Psoas muscle (tissue), 8 donors: ENCODE measurements at places on chromosomes 4 and X. TPM values are rescaled to one million over a fixed set of nuclear protein-coding genes. Genes with fewer than 3 reads are reported as not detected.

Gene AMOT
- total RNA-seq, result 144 TPM

Gene SYTL5
- total RNA-seq, result not detected

Gene SH3D19
- 33.6 TPM for total RNA-seq

Gene PCDH19
- 0.40 TPM for total RNA-seq

Gene RASGEF1B
- total RNA-seq, result 3.0 TPM

Gene MAGEA12
- total RNA-seq, result not detected

Gene BEX3
- 24.4 TPM for total RNA-seq

Gene SSX4
- total RNA-seq, result not detected

Gene MAOB
- 80.6 TPM for total RNA-seq

Gene CSAG2
- total RNA-seq, result not detected

Gene CCKAR
- total RNA-seq, result not detected

Gene CFI
- total RNA-seq, result 3.5 TPM

Gene IL2RG
- total RNA-seq, result 1.2 TPM

Gene SSX2B
- not detected for total RNA-seq

Gene GNRHR
- not detected for total RNA-seq

Gene BCORL1
- total RNA-seq, result 5.8 TPM

Gene IBSP
- not detected for total RNA-seq

Gene ADH1B
- total RNA-seq, result 98.5 TPM

Gene PDGFRA
- 12.9 TPM for total RNA-seq

DNA sequence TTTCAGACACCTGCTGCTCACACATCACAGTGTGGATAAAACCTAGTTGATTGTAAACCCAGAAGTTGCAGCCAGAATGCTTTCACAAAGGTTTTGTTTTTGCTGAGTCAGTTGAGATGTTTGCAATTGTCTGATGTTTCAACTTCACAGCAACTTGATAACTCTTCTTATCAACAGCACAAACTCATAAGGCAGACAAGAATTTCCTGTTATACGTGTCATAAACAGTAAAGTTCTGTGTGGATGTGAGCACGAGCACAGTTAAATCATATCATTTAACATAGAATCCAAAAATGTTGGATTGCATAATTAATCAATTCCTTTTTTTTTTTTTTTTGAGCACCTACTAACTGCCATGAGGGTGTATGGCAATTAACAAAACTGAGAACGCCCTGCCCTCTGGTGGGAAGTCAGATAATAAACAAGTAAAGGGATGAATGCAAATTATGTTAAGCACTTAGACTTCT is 512.2 kb downstream of the PDHA2 start:
- no peak for DNase-seq

GRCh38 chrX:53005327-53005726 is 43.3 kb upstream of the GPR173 start:
- DNase-seq, result no peak

DNA sequence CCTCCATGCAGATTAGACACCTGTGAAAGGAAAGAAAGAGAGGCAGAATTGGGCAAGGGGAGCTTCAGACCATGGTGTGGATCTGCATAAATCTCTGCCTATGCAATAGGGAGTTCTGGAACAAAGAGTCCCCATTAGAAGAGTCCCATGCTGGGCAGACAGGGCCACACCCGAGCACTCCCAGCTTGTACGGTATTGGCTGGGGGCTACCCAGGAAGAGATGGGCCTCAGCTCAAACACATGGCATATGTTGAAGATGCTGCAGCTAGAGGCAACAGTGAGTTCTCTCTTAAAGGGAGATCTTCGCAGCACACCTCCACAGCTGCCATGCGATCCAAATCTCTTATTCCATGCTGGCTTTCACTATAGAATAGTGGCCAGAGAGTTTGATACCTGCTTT is 24.7 kb downstream of the CCNG2 start:
- no peak for DNase-seq

DNA sequence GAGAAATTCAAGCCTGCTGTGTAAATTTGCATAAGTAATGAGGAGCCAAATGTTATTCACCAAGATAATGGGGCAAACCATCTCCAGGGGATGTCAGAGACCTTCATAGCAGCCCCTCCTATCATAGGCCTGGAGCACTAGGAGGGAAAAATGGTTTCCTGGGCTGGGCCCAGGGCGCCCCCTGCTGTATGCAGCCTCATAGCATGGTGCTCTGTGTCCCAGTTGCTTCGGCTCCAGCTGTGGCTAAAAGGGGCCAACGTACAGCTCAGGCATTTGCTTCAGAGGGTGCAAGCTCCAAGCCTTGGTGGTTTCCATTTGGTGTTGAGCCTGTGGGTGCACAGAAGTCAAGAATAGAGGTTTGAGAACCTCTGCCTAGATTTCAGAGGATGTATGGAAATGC is 859.3 kb downstream of the RPA4 start:
- DNase-seq, result no peak

GRCh38 chr4:102553982-102554381 is 52.8 kb downstream of the NFKB1 start:
- no peak for DNase-seq

DNA sequence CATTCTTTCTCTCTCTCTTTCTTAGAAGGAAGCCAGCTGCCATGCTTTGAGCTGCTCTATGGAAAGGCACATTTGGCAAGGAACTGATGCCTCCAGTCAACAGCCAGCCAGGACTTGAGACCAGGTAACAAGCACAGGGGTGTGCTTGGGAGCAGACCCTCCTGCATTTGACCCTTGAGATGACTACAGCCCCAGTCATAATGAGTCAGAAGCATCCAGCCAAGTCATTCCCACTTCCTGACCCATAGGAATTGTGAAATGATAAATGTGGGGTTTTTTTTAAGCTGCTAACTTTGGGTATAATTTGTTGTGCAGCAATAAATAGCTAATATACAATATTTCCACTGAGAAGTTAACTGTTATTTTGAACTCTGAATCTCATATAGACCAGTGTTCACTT is 446.9 kb downstream of the GRXCR1 start:
- DNase-seq, result no peak

GRCh38 chrX:68462197-68462596 is 28.9 kb upstream of the OPHN1 start:
- DNase-seq, result no peak

GRCh38 chrX:39165773-39166172 is 364.5 kb downstream of the MID1IP1 start:
- no peak for DNase-seq

DNA sequence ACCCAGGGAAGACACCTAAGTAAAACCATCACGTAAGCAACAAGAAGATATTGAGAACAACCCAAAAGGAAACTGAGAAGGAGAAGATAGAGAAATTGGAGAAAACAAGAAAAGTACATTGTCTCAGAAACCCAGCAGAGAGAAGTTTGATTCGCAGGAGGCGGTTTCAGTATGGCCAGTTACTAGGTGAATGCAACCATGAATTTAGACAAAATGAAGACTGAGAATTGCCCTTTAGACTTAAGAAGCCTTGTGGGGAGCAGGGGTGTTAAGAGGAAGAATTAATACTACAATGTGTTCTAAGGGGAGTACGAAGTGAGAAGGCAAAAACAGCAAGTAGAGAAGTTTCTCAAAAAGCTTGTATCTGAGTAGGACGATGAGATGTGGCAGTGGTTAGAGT is 229.3 kb upstream of the NEIL3 start:
- no peak for DNase-seq

- DNase-seq, result no peak
Measured at GRCh38 chrX:15988661-15989603, 134.3 kb upstream of the AP1S2 start.

GRCh38 chr4:83599183-83599582 is 63.3 kb downstream of the GPAT3 start:
- no peak for DNase-seq

GRCh38 chr4:100042711-100043110 is 92.6 kb upstream of the H2AZ1 start:
- no peak for DNase-seq

- no peak for DNase-seq
Measured at GRCh38 chrX:101258259-101258581, 32.9 kb downstream of the TAF7L start.

DNA sequence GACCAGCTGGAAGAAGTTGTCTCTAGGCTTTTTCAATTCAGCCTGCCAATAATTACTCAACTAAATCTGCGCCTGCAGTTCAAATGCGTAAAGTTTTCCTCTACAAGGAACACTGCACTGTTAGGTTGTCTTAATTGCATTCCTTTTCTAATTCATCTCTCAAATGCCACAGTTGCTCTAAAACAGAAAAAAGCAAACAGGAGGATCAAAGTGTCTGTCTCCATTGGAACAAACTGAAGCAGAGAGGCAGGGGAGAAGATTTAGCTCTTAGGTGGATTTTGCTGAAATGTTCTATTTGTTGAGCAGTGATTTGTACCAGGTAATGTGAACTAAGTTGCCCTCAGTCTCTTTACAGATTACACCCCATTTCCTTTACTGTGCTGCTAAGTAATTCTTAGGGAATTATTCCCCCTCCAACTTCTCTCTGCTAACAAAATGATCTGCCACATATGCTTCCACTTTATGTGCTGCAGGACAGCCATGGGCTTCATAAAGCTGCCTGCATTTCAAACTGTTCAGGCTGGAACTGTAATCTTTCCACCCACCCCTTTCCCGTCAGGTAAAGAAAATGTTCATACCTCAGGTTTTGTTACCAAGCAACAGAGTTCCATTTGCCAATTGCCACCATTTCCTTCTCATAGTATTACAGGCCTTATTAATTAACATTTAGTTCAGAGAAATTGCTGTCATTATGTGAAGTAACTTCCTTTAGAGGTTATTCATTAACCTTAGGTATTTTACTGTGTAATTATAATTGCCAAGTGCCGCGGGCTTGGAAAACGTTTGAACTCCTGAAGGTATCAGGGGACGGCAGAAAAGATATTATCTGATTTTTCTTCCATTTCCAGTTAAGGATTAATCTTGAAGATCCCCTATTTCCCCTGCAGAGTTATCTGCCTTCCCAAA is 149.3 kb downstream of the SPRY1 start:
- DNase-seq, result no peak

DNA sequence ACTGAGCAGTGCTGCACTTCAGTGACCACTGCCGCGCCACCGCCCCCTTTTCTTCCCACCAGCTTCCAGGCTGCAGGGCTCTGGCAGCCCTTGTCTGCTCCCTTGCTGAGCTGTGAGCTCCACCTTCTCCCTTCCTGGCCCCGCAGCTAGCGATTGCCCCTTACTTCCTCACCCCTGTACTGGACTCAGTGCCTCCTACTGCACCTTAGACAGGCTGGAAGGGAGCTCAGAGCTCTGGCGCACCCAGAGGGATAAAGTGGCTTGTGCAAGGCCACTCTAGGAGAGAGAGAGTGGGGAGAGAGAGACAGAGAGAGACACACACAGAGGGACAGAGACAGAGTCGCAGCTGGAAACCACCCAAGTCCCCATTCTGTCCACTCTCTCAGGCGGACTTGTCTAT is 6.0 kb downstream of the RASL11B start:
- peak; percentile 60 for DNase-seq

- no peak for DNase-seq
Measured at GRCh38 chr4:150070464-150071170, 7.6 kb upstream of the DCLK2 start.

- peak; percentile 62 for DNase-seq
Measured at GRCh38 chr4:52173470-52174045, 122.5 kb downstream of the SPATA18 start.

- no peak for DNase-seq
Measured at GRCh38 chrX:10726647-10727046, 106.3 kb upstream of the MID1 start.

DNA sequence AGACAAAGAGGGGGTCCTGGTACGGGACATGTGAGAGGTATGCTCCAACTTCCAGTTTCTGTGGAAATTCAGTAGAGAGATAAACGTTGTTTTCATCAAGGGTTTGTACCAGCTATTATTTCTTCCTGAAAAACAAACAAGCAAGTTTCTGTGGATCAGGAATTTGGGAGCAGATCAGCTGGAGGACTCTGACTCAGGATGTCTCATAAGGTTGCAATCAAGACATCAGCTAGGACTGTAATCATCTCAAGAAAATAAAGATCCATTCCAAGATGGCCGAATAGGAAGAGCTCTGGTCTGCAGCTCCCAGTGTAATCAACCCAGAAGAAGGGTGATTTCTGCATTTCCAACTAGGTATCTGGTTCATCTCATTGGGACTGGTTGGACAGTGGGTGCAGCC is 23.5 kb upstream of the NFKB1 start:
- DNase-seq, result no peak

- no peak for DNase-seq
Measured at GRCh38 chr4:22003878-22004277, 55.3 kb upstream of the KCNIP4 start.

GRCh38 chrX:144730471-144730870 is 516.8 kb upstream of the SPANXN1 start:
- DNase-seq, result no peak
